Right forelimb (tissue), 1 donor: ENCODE measurements at places on chromosomes 2 and 18.

DNA sequence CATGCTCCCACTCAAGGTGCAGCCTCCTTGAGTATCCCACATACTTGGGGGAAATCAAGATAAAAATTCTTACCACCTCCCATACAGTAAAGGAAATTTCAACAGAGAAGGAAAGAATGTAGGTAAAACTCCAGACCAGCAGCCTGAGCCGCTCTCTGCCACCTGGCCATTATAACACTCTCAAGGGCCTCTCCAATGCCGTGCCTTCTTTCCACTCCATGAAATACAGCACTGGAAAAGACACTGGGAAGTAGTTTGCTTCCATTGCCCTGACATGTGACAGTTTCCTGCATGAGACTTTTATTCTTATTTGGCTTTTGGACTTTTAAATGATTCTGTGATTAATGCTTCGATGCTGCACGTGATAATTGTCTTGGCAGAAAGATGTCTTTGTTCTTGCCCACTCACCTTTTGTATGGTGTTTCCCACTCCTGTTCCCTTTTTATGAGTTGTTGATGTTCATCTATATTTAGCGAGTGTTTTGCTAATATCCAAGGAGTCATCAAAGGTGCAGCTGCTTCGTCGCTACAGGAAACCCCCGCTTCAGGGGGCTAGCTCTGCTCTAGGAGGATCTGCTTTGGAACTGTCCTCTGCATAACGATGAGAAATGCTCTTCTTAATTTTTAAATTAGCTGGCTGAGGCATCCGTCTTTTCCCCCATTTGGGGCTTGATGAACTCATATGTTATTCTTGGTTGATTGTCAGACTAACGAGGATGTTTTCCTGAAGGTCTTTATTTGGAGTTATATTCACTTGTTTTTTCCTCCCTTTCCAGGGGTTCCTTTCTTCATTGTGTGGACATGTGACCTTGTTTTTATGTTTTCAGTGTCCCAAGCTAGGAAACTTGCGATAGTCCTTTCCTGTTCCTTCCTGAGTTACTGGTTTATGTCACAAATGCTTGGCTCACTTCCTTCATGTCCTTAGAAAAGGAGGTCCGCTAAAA lies 179.4 kb downstream of the TXNL1 start:
- DNase-seq, result no peak

GRCh38 chr2:169526451-169526850 lies 16.9 kb downstream of the KLHL41 start:
- DNase-seq, result no peak

- DNase-seq, result no peak
Observed at GRCh38 chr2:84527137-84528129, 11.1 kb downstream of the DNAH6 start.

- DNase-seq, result no peak
Observed at GRCh38 chr2:174951745-174952144, 53.4 kb downstream of the CHN1 start.

- DNase-seq, result no peak
Observed at GRCh38 chr2:105034170-105034569, 3.7 kb upstream of the MRPS9 start.
